ENCODE measurements at places on chromosomes 6 and 20.

GRCh38 chr20:9038791-9039535, 29.9 kb upstream of the PLCB4 start:
- no peak for DNase-seq

DNA sequence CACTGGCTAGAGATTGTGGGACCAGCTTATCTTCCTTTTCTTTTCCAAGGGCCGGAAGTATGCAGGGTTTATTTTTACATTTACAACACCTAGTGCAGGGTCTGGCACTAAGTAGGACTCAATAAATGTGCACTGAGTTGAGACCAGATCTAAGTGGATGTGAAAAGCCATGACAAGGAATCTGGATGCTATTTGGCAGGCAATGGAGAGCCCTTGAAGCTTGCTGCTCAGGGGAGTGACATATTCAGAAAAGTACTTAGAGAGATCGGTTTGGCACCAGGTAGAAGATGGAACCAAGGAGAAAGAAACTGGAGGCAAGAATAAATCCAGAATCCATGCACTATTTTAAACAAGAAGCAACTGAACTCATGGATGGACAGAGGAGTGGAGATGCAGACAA, 815.8 kb downstream of the MAFB start:
- no peak for DNase-seq

- DNase-seq: no peak
Observed at GRCh38 chr6:118709859-118710350, 58.5 kb upstream of the CEP85L start.

GRCh38 chr20:59221707-59222252, 58.2 kb downstream of the ZNF831 start:
- no peak for DNase-seq

- no peak for DNase-seq
Observed at GRCh38 chr6:97443408-97444080, 160.5 kb upstream of the MMS22L start.

DNA sequence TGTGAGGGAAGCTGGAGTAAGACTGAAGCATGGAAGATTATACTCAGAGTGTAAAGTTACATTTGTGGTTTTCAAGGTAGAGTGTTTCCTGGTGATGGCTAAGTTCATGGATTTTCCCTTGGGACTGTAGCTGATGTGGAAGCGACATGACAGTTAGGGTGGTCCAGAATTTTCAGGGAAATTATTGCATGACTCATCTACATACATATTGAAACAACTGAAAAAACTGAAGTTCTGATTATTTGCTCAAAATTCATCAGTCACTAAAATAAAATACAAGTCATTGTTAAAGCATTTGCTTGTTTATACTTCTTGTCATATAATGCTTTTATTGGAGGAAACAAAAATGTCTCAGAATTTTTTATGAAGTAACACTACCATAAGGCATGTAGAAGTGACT, 700.0 kb downstream of the RFPL4B start:
- no peak for DNase-seq

DNA sequence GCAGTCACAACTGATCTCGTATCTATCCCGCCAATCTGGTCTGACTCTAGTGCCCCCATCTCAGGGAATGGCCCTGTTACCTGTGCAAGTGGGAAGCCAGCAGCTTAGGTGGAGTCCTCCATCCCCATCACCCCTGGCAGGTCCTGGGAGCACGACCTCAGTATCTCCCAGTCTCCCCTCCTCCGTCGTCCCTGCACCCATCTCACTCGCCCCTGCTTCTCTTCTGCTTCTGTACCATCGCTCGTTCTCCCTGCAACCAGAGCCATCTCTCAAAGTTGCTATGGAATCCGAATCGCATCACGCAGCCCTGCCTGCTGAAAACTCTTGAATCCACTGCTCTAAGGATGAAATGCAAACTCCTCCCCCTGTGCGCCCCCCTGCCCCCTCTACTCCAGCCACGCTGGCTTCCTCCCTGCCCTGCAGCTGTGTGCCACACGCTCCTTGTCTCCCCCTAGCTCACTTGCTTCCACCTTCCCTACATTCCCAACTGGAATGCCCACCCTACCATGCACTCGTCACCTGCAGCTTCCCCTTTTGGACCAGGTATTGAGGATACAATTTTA, 64.0 kb upstream of the PTGIS start:
- no peak for DNase-seq

Data from renal cortex interstitium (tissue), 15 donors.